Stimulated activated CD4-positive, alpha-beta T cell treated with anti-CD3 and anti-CD28 coated beads, Interleukin-1b, Interleukin-23, amount 100 ng/mL, for 4 hours (primary cell): ENCODE measurements at places on chromosomes 6 and 20.
A peak's percentile ranks its signal among the peaks of the same experiment; 100 is the strongest.

- DNase-seq: peak; percentile 14
Observed at GRCh38 chr6:114007516-114007915, 36.6 kb upstream of the HDAC2 start.

DNA sequence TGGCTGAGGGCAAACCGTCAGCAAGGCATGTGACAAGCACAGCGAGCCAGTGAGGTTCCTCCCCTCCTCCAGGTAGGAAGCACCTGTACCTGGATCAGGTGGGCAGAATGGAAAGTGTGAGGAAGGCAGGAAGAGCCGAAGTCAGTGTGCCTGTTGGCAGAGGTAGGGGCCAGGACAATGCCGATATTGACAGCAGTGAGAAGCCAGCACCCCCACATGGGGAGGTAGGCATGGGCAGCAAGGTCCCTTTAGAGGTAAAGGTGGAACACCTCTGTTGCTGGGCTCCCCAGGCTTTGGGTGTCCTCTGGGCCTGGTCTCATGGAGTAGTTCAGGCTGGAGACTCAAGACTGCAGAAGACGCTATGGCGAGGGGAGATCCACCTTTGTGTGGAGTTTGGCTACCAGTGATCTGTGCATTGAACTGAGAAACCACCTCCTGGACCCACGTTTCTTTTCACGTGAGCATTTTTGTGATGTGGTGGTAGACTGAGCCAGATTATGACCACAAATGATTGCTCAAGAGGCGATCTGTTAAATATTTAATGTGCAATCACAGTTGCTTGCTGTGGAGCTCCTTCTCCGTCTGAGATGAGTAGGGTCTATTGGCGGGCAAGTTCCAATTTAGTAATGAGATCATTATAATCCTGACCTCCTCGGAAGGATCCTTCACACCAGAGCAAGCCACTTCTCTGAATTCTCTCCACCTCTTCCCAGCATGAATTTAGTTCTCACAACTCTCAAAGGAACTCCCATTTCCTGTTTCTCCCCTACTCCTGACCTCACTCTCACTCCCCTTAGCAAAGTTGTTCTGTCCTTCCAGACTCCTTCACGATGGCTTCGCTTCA lies 174.8 kb downstream of the CDH26 start:
- DNase-seq: no peak

DNA sequence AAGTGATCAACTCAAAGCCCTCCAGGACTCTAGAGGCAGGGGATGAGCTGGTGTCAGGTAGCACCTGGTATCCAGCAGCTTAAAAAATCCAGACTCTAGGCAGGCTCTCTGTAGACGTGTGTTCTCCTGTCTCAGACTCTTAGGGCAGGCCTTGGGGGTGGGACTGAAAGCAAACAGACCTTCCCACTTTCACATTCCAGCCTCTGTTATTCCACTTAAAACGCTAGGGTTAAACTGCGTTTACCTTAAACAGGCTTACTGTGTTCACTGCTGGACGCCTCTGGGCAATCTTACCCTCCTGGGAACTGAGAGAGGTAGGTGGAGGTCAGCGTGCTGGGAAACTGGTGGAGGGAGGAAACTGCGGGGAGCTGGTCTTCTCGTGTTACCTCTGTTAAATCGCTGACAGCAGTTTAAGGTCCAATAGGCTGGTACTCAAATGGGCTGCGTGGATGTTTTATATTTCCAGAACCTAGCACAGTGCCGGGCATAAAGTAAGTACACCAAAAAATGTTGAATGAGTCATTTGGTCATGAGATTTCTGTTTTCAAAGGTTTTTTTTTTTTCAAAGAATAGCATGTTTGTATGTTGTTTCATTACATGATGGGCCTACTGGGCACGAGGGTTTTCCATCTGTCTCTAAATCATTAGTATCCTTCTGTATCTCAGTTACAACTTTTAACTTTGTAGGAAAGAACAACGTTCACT lies at the start of gene GCNT2:
Gene GCNT2, plus strand, starts transcription at position 248 of the 705 bp plus-strand sequence. CDS start 7,561 bp downstream, outside the sequence.
- no peak for DNase-seq

GRCh38 chr6:133092771-133093170 lies 148.4 kb upstream of the EYA4 start:
- DNase-seq: no peak

GRCh38 chr6:29532320-29532951 lies 27.1 kb downstream of the UBD start:
- DNase-seq: no peak

DNA sequence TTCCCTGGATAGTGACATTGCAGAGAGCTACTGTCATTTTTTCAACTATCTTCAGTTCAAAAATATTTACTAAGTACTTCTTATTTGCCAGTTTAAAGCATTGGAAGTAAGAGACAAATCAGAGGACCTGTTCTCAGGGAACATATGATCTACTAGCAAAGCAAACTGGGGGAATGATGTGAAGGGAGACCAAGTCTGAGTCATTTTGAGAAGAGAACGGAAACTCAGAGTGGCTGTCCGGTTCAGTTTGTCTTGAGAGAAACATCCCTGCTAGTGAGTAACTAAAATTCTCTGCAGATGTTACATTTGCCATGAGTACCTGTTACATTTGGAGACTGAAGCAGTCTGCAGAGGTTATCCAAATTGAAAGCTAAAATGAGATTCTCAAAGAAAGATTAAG lies 118.3 kb downstream of the KCNQ5 start:
- no peak for DNase-seq

DNA sequence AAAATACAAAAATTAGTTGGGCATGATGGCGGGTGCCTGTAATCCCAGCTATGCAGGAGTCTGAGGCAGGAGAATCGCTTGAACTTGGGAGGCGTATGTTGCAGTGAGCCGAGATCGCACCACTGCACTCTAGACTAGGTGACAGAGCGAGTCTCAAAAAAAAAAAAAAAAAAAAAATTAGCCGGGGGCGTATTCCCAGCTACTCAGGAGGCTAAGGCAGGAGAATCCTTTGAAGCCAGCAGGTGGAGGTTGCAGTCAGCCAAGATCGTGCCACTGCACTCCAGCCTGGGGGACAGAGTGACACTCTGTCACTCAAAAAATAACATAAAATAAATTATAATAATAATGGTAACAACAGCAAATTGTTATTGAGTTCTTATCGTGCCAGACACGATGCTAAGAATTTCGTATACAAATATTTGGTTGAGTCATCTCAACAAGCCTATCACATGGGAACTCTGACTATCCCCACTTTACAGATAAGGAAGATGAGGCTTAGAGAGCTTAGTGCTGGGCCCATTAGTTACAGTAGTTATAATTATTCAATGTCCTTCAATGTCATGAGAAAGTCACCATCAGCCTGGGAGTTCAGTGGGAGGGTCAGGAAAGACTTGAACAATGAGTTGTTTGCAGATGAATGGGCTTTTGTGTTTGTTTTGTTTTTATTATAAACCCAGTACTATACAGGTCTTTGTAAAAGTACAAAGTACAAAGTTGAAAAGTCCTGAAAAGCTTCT lies 19.4 kb downstream of the C6orf15 start:
- no peak for DNase-seq

GRCh38 chr6:26031151-26031594 lies 56.1 kb upstream of the HFE start:
- DNase-seq: no peak
